ENCODE measurements at places on chromosomes 16 and 17.

DNA sequence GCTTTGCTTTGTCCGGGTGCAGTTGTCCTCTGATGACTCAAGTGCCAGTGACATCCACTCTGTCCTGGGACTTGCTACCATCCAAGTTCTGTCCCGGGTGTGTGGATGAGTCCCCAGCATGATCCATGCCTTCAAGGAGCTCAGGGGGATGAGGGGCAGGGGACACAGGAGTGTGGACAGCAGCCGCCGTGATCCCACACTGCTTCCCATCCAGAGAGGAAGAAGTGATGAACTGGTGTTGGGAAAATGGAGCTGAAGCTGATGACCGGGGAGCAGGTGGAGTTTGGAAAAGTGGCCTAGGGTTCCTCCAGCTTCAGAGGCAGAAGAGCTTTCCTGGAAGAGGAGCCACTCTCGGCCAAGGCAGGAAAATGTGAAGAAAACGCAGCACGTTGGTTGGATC lies 249.6 kb upstream of the TNRC6C start:
- no peak for DNase-seq

DNA sequence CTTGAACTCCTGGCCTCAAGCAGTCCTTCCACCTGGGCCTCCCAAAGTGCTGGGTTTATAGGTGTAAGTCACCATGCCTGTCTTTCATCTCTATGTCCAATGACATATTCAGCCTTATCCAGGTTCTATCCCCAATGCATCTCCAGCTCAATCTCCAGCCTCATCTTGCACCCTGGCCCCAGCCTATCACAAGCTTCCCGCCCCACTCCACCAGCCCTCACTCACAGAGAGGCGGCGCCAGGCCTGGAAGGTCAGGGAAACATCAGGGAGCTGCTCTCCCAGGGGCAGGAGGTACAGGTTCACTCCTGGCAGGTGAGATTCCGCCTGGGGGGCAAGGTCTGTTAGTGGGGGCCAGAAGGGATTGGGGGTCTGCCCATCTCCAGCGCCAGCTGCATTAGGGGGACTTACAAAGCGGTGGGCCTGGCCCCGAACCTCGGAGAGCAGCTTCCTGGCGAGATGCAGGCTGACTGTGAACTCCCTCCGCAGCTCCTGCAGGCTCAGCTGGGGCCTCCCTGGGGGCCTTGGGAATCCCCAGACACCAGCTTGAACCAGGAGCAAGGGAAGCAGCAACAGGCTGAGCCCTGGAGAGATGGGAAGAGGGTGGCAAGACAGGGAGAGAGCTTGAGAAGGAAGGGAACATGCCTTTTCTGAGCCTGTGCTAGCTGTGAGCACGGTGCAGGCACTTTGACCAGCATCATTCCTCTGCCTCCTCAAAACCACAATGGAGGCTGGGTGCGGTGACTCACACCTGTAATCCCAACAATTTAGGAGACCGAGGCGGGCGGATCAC lies 3.0 kb downstream of the IL27 start:
- no peak for DNase-seq

- DNase-seq: no peak
Measured at GRCh38 chr16:70717065-70717464, 31.2 kb upstream of the MTSS2 start.

DNA sequence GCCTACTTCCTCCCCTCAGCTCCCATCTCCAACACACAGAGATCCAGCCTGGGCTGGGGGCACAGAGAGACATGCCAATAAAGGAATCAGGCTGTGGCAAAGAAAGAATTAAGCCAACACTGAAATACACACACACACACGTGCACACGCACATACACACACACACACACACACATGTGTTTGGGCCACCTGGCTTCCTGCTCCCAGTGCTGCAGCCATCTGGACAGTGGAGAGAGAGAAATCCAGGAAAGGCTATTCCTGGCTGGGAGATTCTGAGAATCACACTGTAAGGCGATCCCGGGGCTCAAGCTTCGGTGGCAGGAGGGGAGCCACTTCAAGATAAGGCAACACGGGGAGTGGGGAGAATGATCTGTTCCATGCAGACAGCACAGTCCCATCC lies 72.4 kb downstream of the NOG start:
- no peak for DNase-seq
